ENCODE measurements at places on chromosomes 7 and 10.

DNA sequence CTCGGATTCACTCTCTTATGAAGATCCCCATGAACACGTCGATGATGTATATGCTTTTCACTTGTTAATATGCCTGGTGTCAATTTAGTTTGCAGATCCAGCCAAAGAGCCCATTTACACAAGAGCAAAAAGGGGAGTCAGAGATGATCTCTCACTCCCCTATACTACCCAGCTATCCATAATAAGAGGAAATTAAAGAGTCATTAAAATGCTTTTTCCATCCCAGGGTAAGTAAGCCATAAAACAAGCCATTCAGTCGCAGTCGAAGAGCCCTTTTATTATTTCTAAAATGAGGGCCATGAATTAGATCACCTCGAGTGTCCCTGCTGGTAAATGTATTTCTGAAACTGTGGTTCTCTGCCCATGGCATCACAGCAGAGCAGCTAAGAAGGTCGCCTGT is 41.2 kb downstream of the CHCHD3 start:
- no peak for DNase-seq

DNA sequence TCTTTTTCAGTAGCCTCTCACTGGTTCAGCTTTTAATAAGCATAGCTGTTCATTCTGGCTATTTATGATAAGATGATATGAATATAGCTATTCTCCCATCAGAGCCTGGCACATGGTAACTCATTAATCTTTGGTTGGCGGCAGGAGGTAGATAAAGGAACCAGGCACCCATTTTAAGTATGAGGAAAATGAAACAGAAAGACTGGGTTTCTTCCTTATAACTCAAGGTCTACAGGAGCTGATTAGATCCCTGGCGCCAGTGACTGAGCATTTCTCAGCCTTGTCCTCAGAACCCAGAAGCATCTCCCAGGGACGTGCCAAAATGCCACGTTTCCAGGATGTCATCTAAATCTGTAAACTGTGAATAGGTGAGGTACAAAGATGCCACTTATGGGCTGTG is 141.9 kb downstream of the TCF7L2 start:
- DNase-seq: no peak

DNA sequence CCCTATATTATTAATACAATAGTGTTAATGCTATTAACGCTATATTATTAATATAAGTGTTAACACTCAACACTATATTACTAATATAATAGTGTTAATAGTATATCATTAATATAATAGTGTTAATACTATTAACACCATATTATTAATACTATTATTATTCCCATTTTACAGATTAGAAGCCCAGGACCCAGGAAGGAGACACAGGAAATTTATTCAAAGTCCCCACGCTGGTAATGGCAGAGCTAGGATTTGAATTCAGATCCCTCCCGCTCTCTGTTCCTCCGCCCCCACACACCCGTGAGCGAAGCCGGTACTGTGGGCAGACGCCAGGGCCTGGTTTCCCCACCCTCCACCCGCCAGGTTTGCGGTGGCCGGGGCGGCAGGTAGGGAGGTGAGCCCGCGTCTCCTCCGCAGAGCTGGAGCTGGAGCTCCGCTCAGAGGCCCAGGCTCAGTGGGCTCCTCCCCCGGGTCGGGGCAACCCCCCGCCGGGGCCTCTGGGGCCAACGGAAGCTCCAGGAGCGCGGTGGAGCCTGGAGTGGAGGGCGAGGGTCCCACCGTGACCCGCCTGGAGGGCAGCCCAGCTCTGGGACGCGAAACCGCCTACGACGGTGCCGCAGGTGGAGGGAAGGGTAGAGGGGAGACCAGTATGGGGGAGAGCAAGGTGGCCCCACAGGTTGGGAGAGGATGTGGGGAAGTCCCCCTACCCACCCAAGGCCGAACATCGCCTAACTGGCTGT is at the start of gene TMEM225B:
TSS of gene TMEM225B (plus strand) at position 506 of the 740 bp plus-strand sequence. CDS start 6,122 bp downstream, outside the sequence.
- no peak for DNase-seq

DNA sequence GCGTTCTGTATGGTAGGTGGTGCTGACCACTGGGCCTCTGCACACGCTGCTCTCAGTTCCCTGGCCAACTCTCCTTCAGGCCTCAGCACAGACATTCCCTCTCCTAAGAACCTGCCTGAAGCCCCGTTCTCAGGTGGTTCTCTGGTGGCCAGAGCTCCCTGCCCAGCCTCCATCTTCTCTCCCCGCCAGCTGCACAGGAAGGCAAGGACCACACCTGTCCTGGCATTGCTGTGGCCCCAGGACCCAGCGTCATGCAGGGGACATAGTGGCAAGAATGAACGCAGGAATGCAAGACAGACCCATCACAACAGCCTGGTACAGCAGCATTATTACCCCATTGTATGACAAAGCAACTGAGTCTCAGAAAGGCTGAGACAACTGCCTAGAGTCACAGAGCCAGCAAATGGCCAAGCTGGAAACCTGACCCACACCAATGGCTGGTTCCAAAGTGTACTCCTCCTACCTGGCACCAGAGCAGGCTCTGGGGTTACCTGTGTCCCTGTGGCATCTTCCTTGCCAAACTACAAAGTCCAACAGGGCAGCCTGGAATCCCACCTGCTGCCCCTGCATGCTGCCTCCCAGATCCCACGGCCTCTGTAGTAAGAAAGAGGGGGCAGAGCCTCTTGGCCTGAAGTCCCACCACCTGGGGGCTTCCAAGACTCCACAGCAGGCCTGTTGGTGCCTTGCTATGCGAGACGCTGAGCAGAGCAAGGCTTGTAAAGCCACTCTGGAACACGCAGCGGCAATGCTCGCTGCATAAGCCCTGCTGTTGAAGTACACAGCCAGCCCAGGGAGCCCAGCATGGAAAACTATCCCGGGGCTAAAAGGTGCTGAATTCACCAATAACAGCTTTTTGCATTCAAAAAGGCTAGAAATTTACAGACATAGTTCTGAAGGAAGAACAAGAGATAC is 73.3 kb downstream of the CHST15 start:
- DNase-seq: no peak

DNA sequence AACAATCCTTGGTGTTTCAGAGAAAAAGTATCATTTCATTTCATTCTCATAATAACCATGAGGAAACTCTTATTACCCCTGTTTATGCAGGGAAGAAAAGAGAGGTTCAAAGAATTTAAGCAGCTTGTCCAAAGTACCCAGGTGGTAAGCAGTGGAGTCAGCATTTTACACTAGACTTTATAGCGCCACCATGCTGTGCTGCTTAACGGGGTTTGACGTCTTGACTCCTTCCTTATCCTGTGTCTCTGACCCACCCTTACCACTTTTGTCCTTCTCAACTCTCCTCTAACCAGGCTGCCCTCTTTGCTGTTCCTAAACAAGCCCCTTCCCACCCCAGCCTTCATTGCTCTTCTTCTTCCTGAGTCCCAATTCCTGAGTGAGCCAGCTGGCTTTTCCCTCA is 117.0 kb upstream of the AHR start:
- no peak for DNase-seq

GRCh38 chr10:30782537-30783461 is 153.2 kb upstream of the LYZL2 start:
- DNase-seq: no peak

GRCh38 chr7:116534790-116535189 is 10.0 kb downstream of the CAV1 start:
- DNase-seq: no peak

DNA sequence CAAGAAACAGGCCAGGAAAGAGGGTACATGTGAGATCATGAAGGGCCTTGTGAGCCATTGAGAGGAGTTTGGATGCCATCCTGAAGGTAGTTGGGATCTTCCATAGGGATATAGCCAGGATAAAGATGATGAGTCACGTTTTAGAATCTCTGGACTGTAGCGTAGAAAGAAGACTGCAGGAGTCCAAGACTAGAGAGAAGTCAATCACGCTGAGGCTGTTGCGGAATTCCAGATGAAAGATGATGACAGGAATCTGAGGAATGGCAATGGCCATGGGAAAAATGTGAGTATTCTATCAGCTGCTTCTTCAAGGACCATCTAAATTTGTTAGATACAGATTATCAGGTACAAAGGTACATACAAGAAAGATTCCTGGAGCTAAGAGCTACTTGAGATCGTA is 711.3 kb downstream of the GRM8 start:
- DNase-seq: no peak

- no peak for DNase-seq
Measured at GRCh38 chr7:13198727-13199126, 511.3 kb downstream of the ARL4A start.

DNA sequence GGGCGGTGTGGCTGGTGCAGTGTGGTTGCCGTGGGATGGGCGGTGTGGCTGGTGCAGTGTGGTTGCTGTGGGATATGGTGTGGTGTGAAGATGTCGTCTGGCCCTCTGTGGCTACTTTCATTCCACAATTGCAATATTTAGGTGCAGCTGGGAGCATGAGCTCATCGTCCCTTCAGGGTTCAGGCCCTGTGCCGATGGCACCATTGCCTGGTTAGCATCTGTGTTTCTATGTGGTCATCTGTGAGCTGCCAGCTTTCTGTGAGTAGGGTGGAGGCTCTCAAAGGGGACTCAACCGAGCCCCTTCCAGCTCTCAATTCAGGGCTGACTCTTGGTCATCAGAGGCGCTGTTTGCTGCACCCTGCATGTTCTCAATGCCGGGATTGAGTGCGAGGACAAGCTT is 3.6 kb downstream of the ADGRA1 start:
- no peak for DNase-seq

GRCh38 chr7:68840991-68841390 is 757.3 kb upstream of the AUTS2 start:
- no peak for DNase-seq

GRCh38 chr7:22372863-22373262 is 15.9 kb upstream of the RAPGEF5 start:
- no peak for DNase-seq

DNA sequence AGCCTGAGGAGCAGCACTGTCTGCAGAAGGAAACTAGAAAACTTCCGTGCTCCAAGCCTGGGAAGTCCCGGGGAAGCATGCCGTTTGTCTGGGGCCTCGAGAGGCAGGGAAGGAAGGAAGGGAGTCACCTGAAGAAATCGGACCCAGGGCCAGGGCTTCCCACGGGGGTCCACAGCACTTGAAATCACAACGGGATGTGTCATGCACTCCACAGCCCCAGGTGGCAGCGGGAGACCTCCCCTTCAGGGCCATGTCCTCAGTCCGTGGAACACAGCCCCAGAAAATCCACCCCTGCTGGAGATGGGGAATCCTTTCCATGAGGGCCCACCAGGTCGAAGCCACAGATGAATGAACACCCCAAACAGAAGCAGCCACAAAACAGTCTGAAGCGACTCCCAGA is 239.5 kb downstream of the MGMT start:
- DNase-seq: no peak

DNA sequence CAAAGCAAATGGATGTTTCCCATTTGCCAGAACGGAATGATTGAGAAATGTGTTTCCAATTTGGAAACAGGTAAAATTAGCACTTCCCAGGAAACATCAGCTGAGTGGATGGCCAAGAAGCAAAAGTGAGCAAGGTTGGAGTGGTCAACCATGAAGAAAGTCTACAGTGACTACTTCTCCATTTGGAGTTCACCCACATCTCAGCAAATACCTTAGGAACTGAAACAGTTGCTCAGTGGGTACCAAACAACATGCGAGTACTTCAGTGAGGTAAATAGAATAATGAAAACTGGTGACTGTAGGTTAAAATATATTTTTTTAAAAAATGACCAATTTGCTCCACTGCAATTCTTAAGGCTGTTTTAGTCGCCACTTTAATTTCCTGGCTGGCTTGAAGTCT is 57.7 kb downstream of the SLC16A9 start:
- no peak for DNase-seq

DNA sequence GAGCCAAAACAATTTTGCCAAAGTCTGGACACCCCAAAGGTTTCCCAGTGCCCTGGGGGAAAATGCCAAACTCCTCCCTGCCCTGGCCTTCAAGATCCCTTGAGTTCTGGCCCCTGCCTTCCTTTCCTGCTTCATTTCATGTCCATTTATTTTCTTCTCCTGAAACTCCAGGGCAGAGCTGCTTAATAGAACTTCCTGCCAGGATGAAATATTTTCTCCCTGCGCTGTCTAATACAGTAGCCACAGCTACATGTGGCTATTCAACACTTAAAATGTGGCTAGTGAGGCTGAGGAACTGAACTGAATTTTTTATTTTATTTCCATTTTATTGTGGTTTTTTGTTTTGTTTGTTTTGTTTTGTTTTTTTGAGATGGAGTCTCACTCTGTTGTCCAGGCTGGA is 49.6 kb downstream of the COL13A1 start:
- DNase-seq: no peak

DNA sequence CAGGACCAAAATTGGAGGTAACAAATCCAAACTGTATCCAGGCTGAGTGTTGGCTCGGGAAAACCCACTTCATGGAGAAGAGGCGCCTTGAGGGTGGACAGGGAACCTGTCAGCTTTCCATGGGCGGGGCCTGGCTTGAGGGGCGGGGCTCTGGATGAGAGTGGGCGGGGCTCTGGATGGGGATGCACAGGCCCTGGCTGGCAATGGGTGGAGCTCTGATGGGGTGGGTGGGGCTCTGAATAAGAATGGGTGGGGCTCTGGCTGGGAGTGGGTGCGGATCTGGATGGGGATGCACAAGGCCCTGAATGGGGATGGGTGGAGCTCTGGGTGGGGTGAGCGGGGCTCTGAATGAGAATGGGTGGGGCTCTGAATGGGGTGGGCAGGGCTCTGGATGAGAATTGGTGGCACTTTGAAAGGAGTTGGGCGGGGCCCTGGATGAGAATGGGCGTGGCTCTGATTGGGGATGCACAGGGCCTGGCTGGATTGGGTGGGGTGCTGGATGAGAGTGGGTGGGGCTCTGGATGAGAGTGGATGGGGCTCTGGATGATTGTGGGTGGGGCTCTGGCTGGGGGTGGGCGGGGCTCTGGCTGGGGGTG is 96.6 kb upstream of the NPTX2 start:
- no peak for DNase-seq

- no peak for DNase-seq
Measured at GRCh38 chr10:125824736-125825135, 1.4 kb downstream of the BCCIP start.

DNA sequence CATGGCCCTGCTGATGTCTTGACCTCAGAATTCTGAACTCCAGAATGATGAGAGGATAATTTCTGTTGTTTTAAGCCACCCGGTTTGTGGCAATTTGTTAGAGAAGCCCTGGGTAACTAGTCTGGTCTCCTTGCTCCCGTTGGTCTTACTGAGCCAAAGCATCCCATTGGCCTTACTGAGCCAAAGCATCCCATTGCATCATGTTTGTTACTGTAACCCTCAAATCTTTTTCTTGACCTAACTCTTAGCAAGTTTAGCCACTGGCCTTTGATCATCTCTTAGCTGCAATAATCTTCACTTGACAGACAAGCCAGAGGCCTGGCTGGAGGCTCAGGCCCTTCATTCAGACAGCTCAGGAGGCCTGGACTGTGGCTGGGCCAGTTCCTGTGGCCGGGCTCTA is 21.8 kb downstream of the TBXAS1 start:
- DNase-seq: no peak

GRCh38 chr10:74705358-74705980 is 120.9 kb upstream of the KAT6B start:
- no peak for DNase-seq

Data from hypothalamus (tissue), 51 donors.